ENCODE measurements at places on chromosomes 12 and 14. TPM values are rescaled to one million over a fixed set of nuclear protein-coding genes. Genes with fewer than 3 reads are reported as not detected.

- no peak overlapping the region for H3K4me3 ChIP-seq
- H3K27me3 ChIP-seq: peaks cover 46% of the 10 kb centered on the region
- no peak overlapping the region for H3K27ac ChIP-seq
- DNase-seq: no peak
Observed at GRCh38 chr12:112573141-112573540, 154.4 kb downstream of the PTPN11 start.

- H3K4me1 ChIP-seq: peaks cover 12% of the 10 kb centered on the region
- H3K27me3 ChIP-seq: peaks cover 28% of the 10 kb centered on the region
- DNase-seq: no peak
- peak overlapping the region; percentile 21 for H3K4me3 ChIP-seq
Observed at GRCh38 chr14:56004786-56005185, 113.4 kb upstream of the PELI2 start.

DNA sequence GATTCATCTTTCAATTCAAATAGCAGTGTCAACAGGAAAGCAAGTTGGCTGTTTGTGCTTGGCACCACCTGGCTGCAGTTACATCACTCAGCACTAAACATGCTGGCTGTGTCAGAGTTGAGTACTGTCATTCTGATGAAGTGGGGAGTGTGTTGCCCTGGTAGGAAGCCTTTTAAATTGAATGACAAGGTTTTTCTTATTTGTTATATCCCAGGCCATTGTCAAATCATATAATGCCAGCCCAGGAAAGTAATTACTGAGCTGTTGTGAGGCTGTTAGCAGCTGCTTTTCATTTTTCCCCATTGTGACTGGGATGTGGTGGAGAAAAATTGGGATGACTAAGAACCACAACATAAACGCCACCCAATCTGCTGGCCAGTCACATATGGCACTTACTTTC lies 106.5 kb upstream of the PRKD1 start:
- DNase-seq: no peak
- H3K4me1 ChIP-seq: no peaks in the 10 kb centered on the region
- H3K36me3 ChIP-seq: no peaks in the 10 kb centered on the region
- H3K27me3 ChIP-seq: no peaks in the 10 kb centered on the region
- no peak overlapping the region for H3K4me3 ChIP-seq
- no peak overlapping the region for H3K27ac ChIP-seq

GRCh38 chr12:91109148-91109564 lies 2.1 kb downstream of the LUM start:
- no peak overlapping the region for H3K4me3 ChIP-seq
- no peak for DNase-seq
- no peak overlapping the region for H3K27ac ChIP-seq
- no peaks in the 10 kb centered on the region for H3K4me1 ChIP-seq
- H3K36me3 ChIP-seq: no peaks in the 10 kb centered on the region

- no peaks in the 10 kb centered on the region for H3K27me3 ChIP-seq
- DNase-seq: no peak
- H3K4me3 ChIP-seq: no peak overlapping the region
- no peaks in the 10 kb centered on the region for H3K36me3 ChIP-seq
Observed at GRCh38 chr12:51359851-51360250, 13.4 kb upstream of the CELA1 start.

- H3K4me3 ChIP-seq: peak overlapping the region; percentile 67
- H3K27ac ChIP-seq: peak overlapping the region; percentile 14
- H3K4me1 ChIP-seq: peaks cover 19% of the 10 kb centered on the region
- peaks cover 26% of the 10 kb centered on the region for H3K27me3 ChIP-seq
- H3K36me3 ChIP-seq: peaks cover 5% of the 10 kb centered on the region
Observed at GRCh38 chr12:132617822-132618682, 524 bp upstream of the P2RX2 start.

DNA sequence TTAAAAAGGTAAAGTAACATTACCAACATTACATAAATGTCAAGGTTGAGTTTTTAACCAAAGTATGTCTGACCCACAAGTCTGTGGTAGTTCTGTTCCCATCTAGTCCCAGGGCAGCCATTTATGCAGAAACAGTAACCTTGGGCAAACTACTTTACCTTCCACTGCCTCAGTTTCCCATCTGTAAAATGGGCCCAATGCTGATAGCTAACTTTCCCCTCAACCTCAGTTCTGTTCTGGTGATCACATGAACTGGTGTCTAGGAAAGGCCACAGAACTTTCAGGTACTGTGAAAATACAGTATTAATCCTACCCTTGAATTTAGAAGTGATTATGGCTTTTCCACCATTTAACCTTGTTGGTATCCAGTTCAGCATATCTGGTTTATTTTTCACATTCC lies 113.6 kb downstream of the ZFP36L1 start:
- no peak overlapping the region for H3K27ac ChIP-seq
- no peaks in the 10 kb centered on the region for H3K27me3 ChIP-seq
- DNase-seq: no peak
- no peak overlapping the region for H3K4me3 ChIP-seq
- peaks cover 37% of the 10 kb centered on the region for H3K4me1 ChIP-seq

DNA sequence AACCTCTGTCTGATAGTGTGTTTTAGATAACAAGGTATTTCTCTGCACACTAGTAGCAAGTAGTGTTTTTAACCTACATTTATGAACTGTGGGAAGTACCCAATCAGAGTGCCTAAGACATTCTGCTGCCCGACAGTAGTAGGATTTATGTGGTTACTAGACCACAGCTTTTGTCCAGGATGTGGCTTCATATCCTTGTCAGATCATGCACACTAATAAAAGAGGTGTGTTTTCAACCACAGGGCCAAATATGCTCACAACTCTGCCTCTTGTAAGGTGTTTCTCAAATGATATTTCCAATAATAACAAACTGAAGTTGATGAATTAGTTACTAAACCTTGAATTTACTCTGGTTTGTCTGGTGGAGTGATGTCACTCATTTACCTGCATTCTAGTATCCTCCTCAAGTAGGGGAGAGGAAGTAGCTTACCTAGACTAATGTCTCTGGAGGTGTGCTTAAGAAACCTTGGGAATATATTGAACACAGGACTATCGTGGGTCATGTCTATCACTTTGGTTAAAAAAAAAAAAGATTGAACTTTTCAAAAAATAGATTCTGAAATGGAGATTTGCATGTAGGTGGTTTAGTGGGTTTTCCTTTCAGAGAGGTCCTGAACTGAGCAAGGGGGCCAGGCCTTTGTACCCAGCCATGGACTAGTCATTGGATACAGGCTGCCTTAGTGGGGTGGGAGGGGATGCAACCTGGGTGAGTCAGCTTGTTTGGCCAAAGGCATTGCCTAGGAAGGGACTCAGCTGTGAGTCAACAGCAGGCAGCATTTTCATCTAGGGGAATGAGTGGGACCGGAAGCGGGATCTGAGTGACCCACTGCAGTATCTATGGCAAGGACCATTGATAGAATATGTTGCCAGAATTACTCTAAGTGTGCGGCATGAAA lies 14.1 kb downstream of the FBXW8 start:
- peak overlapping the region; percentile 81 for H3K27ac ChIP-seq
- no peaks in the 10 kb centered on the region for H3K27me3 ChIP-seq

TESPA1 gene
- 121 TPM for total RNA-seq

FOXG1 gene
- not detected for total RNA-seq

DPY19L2 gene
- 2.0 TPM for total RNA-seq

FKBP3 gene
- 30.1 TPM for total RNA-seq

PLEKHD1 gene
- 0.99 TPM for total RNA-seq

All from T-helper 17 cell (primary cell).